ENCODE measurements at places on chromosomes 1 and 21.

GRCh38 chr1:7885513-7886404 lies 32.9 kb upstream of the UTS2 start:
- DNase-seq, result no peak

DNA sequence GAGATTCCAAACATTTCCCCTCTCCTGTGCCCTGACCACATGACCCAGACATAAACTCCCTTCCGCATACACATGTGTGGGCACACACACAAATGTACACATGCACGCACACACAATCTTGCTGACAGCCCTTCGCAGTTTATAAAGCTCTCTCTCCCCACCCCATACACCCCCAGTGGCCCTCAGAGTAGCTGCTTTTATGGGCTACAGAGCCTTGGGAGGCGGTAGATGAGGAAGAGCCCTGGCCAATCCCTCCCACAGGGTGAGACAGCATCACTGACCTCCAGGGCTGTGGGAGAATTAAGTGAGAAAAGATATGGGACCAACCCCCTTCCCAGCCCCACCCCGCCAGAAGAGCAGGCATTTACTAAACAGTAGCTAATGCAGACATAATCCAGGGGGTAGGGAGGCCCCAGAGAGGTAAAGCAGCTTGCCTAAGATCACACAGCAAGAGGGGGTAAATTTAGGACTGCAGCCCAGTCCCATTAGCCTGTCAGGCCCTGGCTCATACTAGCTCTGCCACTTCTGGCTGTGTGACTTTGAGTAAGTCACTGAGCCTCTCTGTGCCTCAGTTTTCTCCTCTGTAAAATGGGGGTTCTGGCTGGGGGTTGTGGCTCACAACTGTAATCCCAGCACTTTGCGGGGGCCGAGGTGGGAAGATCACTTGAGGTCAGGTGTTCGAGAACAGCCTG lies 5.1 kb downstream of the SDC3 start:
- DNase-seq, result no peak

GRCh38 chr21:44000360-44000759 lies 11.7 kb upstream of the TRAPPC10 start:
- no peak for DNase-seq

DNA sequence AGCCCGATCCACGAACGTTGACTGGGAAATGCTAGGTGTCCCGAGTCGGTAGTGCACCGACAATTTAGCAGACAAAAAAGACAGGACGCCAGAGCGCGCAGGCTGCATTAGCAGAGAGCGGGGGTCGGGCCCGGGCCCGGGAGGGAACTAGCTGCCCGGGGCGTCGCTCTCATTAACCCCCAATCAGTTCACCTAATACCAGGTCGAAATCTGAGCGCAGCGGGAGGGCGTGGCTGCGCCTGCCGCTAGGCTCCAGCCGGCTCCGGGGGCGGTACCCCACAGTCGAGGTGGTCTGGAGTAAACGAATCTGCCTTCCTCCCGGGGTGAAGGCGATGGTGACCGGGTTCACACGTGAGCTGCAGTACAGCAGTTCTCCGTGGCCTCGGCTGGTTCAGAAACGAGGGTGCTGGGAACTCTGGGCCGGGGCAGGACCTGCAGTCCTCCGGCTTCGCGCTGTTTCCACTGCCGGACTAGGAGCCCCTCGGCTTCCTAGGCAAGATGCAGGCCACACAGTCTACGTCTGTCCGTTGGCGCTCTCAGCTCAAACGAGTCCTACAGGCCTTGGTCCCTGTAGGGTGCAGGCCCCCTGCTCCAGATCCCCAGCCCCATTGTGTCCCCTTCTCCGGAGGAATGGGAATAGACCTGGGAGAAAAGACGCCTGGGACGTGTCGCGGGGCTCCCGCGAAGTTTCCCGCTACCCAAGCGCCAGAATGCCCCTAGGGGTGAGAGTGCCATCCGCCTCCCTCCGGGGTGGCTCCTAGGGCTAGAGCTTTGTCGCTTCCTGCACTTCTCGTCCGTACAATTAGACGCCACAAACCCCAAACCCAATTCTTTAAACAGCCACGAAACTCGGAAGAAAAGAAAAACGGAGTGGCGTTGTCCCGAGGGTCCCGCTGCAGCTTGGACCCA lies 2.0 kb downstream of the GFI1 start:
- no peak for DNase-seq

DNA sequence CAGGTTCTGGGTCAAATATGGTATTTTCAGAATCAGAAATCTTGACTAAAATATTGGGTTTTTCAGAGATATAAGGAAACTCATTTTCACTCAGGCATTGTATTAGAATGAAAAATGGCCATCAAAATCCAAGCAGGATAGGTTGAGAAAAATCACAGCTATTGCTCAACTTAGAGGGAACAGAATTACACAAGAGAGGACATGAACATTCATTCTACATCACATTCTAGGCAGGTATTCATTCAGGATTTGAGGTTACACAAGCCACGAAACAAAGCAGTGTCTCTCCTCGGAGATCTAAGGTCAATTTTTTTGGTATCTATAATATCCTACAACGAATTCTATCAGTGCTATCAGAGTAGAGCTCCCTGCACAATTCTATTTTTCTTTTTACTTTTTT lies 163.6 kb upstream of the HP1BP3 start:
- DNase-seq, result no peak

DNA sequence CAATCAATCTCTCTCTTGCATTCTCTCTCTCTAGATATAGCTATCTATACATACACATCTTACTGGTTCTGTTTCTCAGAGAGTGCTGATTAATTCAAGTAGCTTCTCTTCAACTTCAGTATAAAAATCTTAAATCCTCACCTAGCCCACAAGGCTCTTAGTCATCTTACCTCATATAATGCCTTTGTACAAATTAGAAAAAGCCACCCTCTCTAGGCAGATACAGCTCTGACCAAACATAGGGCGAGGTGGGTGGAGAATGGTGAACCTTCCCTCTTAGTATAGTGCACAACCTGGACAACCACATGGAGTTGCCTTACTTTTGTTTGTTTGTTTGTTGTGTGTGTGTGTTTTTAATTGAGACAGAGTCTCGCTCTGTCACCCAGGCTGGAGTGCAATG lies 5.1 kb upstream of the INAVA start:
- DNase-seq, result no peak

GRCh38 chr1:199720496-199720895 lies 307.0 kb upstream of the NR5A2 start:
- no peak for DNase-seq

All from liver (tissue), 10 donors.